ENCODE measurements at places on chromosomes 7 and 10. TPM values are rescaled to one million over a fixed set of nuclear protein-coding genes. Genes with fewer than 3 reads are reported as not detected.
A peak's percentile ranks its signal among the peaks of the same experiment; 100 is the strongest.

GRCh38 chr10:132967540-132967939, 25.2 kb upstream of the CFAP46 start:
- no peaks in the 10 kb centered on the region for H3K36me3 ChIP-seq
- no peak for DNase-seq
- H3K4me3 ChIP-seq: no peak overlapping the region
- H3K27ac ChIP-seq: no peak overlapping the region
- H3K27me3 ChIP-seq: peaks cover 26% of the 10 kb centered on the region
- peaks cover 5% of the 10 kb centered on the region for H3K4me1 ChIP-seq

DNA sequence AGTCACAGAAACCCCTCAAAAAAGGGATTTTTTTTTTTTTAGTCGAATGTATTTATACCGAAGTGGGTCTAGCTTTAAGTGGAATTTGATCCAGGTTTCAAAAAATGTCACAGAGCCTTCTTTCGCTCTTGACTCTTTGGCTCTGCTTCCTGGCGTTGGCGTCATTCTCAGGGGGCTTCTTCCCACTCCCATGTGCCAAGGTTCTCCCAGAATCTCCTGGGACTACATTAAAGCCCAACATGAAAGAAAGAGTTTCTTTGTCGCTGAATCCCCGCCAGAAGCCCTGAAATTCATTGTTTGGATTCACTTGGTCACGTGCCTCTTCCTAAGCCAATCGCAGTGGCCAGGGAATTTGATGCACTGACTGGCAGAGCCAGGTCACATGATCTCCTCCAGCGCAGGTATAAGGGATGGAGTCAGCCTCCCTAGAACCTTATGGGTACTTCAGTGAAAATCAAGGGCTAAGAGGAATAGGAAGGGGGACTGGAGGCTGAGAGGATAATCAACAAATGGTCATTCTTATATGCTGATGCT, 101.2 kb downstream of the RPS24 start:
- DNase-seq: no peak
- H3K27ac ChIP-seq: no peak overlapping the region
- H3K36me3 ChIP-seq: no peaks in the 10 kb centered on the region
- H3K27me3 ChIP-seq: peaks cover 4% of the 10 kb centered on the region
- H3K4me3 ChIP-seq: no peak overlapping the region
- no peaks in the 10 kb centered on the region for H3K4me1 ChIP-seq

- no peak for DNase-seq
- no peak overlapping the region for H3K27ac ChIP-seq
- H3K27me3 ChIP-seq: no peaks in the 10 kb centered on the region
Observed at GRCh38 chr7:90455163-90456030, 14.0 kb upstream of the PTTG1IP2 start.

DNA sequence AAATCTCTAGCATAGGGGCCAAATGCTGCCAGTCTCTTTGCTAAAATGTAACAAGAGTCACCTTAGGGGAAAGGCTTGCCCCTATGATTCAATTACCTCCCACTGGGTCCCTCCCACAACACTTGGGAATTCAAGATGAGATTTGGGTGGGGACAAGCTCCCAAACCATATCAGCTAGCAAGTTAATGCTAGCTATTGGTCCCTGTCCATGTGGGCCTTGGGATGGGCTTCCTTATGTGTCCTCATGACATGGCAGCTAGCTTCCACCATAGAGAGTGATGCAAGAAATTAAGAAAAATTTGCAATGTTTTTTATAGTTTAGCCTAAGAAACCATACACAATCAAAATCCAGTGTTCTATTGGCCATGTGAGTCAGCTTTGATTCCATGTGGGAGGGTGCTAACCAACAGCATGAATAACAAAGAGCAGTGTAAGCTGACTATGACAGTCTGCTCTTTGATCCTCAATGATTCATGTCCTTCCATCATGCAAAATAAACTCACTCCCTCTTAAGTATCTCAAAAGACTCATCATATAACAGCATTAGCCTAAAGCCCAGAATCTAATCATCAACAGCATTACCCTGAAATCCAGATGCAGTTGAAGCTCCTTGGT, 21.7 kb upstream of the ZNF365 start:
- H3K4me3 ChIP-seq: no peak overlapping the region
- H3K4me1 ChIP-seq: no peaks in the 10 kb centered on the region
- no peak overlapping the region for H3K27ac ChIP-seq
- DNase-seq: no peak
- no peaks in the 10 kb centered on the region for H3K27me3 ChIP-seq

DNA sequence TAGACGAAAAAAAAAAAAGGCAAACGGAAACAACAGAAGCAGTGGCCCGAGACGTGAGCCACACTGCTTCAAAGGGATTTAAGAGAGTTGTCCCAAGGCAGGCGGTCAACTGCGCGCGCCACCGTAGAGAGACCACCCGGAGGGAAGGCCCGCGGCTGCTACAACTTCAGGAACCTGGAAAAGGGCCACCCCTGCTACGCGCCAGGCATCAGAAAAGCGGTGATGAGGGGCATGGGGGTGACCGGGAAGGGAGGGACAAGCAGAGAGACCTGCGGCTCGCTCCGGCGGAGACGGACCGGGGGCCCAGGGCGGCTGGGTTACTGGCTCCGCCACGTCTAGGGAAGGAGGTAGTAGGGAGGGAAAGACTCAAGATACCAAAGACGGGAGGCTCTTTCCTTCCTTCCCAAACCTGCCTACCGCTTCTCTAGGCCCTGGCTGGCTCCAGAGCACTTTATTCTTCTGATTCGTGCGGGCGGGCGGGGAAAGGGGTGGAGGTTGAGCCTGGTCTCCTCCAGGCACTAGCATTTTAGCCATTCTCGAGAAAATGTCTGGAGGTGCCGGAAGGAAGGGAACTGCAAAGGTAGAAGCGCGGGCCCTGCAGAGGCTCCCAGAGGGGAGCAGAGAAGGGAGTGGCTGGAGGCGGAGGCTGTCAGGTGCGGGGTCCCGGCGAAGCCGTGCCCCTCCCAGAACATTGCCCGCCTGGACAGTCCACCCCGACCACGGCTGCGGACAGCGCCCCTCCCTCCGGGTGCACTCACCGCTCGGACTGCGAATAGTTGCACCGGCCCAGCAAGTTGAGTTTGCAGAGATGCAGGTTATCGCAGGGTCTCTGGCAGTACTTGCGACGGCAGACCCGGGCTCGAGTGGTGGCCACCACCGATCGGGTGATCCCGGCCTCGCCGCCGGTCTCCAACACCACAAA, 993 bp downstream of the ZC3HAV1 start:
- H3K4me1 ChIP-seq: peaks cover 41% of the 10 kb centered on the region
- H3K4me3 ChIP-seq: peak overlapping the region; percentile 90
- DNase-seq: peak; percentile 69
- H3K36me3 ChIP-seq: no peaks in the 10 kb centered on the region
- H3K27me3 ChIP-seq: no peaks in the 10 kb centered on the region

DNA sequence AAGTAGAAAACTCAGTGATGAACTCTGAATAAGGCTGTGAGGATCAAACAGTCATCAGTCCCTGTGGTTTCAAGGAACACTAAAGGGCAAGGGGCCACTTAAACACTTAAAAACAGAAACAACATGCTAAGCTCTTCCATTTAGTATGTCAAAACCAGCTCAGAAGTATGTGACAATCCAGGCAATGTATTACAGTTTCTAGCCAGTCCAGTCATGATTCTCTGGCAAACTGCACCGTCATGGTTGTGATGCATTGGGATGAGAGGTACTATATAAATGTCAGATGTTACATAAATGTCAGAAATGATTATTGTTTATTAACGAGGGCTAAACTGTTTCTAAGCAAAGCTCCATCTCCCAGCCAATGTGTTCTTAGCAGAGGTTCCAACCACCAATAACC, 4.7 kb upstream of the CREB5 start:
- no peak overlapping the region for H3K4me3 ChIP-seq
- peak overlapping the region; percentile 86 for H3K27ac ChIP-seq
- H3K4me1 ChIP-seq: peaks cover 45% of the 10 kb centered on the region
- no peak for DNase-seq

GRCh38 chr7:92833024-92833765, 3.2 kb downstream of the CDK6 start:
- H3K27me3 ChIP-seq: no peaks in the 10 kb centered on the region
- peak overlapping the region; percentile 88 for H3K27ac ChIP-seq
- H3K4me3 ChIP-seq: peak overlapping the region; percentile 83
- H3K36me3 ChIP-seq: no peaks in the 10 kb centered on the region

DNA sequence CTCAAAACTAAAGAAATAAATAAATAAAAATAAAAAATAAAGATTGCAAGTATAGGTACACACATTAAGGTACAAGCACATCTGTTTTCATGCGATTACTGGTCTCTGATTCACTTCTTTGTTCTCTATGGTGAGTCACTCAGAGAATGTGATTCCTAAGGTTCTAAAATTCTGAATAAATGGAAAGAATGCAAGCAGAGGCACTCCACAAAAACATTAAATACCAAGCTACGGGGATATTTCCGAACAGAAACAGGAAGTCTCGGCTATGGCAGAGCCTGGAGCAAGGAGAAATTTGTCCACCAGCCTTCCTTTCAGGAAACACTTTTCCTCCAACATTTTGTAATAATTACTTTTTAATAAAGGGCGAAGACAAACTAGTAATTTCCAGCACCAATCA, 1.4 kb downstream of the VOPP1 start:
- H3K27me3 ChIP-seq: no peaks in the 10 kb centered on the region
- no peak for DNase-seq
- no peaks in the 10 kb centered on the region for H3K36me3 ChIP-seq
- peak overlapping the region; percentile 98 for H3K4me3 ChIP-seq
- H3K27ac ChIP-seq: peak overlapping the region; percentile 88
- H3K4me1 ChIP-seq: peaks cover 45% of the 10 kb centered on the region

- H3K27me3 ChIP-seq: no peaks in the 10 kb centered on the region
- no peak for DNase-seq
- H3K4me1 ChIP-seq: no peaks in the 10 kb centered on the region
- H3K4me3 ChIP-seq: no peak overlapping the region
- H3K27ac ChIP-seq: no peak overlapping the region
- H3K36me3 ChIP-seq: peaks cover 35% of the 10 kb centered on the region
Observed at GRCh38 chr10:73529089-73529832, 33.4 kb upstream of the PPP3CB start.

GRCh38 chr7:94666879-94667587, 11.1 kb upstream of the SGCE start:
- H3K27ac ChIP-seq: no peak overlapping the region
- no peaks in the 10 kb centered on the region for H3K4me1 ChIP-seq
- H3K4me3 ChIP-seq: no peak overlapping the region
- H3K27me3 ChIP-seq: no peaks in the 10 kb centered on the region
- DNase-seq: no peak

DNA sequence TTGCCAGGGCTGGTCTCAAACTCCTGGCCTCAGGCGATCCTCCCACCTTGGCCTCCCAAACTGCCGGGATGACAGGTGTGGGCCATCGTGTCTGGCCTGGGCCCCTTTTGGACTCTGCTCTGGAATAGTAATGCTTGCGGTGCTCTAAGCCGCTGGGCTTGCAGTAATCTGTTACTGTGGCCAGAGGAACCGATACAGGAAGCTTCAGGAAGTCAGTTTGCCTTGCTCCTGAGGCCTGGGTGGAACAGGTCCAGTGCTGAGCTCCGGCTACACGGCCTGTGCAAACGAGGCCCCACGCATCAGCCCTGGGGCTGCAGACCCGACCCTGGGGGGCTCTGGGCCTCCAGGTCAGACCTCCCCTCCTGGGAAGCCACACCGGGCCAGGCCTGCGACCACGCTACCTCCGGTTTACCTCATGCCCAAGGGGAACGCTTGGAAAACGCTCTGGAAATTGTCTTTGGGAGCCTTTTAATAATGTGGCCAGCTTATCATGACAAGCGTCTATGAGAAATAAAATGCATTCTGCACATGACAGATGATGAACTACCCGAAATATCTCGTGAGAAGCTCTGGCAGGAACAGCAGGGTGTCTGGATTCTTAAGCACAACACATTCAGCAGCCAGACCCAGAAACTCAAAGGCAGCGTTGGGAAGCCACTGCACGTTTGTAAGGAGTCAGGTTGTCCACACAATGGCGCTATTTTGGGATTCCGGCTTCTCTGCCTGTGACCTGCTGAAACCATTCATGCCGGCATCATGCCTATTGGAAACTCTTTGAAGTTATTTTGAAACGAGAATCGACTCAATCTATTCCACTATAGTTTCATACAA, 10.1 kb upstream of the ADAP1 start:
- peak overlapping the region; percentile 58 for H3K27ac ChIP-seq
- H3K4me3 ChIP-seq: no peak overlapping the region
- DNase-seq: no peak
- peaks cover 7% of the 10 kb centered on the region for H3K27me3 ChIP-seq
- H3K4me1 ChIP-seq: peaks cover 31% of the 10 kb centered on the region
- peaks cover 30% of the 10 kb centered on the region for H3K36me3 ChIP-seq

DNA sequence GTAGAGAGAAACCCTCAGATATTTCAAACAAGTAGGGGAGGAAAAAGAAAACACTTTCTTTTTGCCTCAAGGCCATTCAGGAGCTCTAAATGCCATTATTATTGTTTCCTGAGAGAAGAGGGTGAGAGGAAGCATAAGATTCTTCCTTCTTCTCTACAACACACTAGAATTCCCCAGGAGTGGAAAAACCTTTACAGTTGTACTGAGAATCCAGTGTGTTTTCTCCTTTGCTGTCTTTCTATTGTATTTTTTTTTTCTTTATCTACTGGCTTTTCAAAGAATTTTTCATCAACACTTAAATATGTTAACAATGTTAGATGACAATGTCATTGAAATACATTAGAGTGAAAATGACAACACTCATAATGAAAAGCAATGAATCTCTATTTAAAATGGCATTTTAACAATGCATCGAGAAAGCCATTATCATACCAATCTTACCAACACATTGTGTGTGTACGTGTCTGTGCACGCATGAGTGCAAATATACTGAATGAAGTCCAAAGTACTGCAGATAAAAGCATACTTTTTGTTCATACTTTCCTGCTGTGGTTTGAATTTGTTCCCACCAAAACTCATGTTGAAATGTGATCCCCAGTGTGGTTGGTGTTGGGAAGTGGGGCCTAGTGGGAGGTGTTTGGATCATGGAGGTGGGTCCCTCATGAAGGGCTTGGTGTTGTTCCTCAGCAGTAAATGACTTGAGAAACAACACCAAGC, 24.2 kb upstream of the MACC1 start:
- H3K4me3 ChIP-seq: no peak overlapping the region
- peak overlapping the region; percentile 36 for H3K27ac ChIP-seq
- H3K4me1 ChIP-seq: peaks cover 21% of the 10 kb centered on the region
- no peaks in the 10 kb centered on the region for H3K36me3 ChIP-seq

GRCh38 chr7:75971961-75972763, 22.2 kb downstream of the TMEM120A start:
- H3K4me1 ChIP-seq: peaks cover 48% of the 10 kb centered on the region
- peaks cover 18% of the 10 kb centered on the region for H3K36me3 ChIP-seq
- peak; percentile 92 for DNase-seq
- peak overlapping the region; percentile 56 for H3K27ac ChIP-seq
- no peak overlapping the region for H3K4me3 ChIP-seq

GRCh38 chr7:143892527-143893300, 9.3 kb downstream of the TCAF1 start:
- no peaks in the 10 kb centered on the region for H3K27me3 ChIP-seq
- no peak for DNase-seq
- no peaks in the 10 kb centered on the region for H3K4me1 ChIP-seq
- H3K4me3 ChIP-seq: no peak overlapping the region

Gene GNG11
- total RNA-seq: 3.3 TPM

Gene CALML3
- total RNA-seq: 296 TPM

Gene CYP2C19
- total RNA-seq: 1.3 TPM

Gene TRRAP
- total RNA-seq: 46.2 TPM

Measured in suprapubic skin (tissue), 4 donors.